Stimulated activated CD4-positive, alpha-beta T cell treated with anti-CD3 and anti-CD28 coated beads, Interleukin-2, amount 100 ng/mL, for 24 hours (primary cell): ENCODE measurements at places on chromosomes 2 and 18.

DNA sequence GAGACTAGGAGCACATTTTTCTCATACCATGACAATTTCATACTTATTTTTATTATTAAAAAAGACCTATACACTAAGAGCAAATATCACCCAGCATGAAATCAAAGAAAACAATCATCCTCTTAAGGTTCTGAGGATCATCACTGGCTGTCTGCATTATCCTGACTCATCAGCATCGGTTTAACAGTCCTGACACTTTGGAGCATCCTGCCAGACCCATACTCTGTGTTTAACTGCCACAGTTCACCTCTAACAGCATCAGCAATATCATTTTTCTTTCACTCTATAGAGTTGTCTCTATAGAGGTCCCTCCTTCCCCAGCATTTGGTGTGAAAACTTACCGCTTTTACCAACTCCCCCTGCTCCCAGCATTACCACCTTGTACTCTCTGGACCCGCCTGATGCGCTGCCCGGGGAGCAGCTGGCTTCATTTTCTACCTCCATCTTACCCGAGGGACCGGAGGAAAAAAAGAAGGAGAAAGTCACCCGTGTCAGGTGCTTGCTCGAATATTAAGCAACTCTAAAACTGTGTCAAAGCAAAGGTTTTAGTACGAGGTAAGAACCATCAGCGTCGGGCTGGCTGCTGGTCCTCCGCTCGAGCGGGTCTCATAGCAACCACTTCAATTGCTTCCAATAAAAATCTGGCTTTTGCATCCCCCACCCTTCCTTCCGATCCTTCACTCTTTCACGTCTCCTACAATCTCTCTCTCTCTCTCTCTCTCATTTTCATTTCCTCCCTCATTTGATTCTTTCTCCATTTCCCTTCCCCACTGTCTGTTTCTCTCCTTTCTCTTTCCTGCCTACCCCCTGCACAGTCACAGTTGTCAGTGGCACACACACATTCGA lies at the start of gene RIT2:
Gene RIT2, minus strand, starts transcription at position 610 of the 846 bp plus-strand sequence.
- no peak for DNase-seq

DNA sequence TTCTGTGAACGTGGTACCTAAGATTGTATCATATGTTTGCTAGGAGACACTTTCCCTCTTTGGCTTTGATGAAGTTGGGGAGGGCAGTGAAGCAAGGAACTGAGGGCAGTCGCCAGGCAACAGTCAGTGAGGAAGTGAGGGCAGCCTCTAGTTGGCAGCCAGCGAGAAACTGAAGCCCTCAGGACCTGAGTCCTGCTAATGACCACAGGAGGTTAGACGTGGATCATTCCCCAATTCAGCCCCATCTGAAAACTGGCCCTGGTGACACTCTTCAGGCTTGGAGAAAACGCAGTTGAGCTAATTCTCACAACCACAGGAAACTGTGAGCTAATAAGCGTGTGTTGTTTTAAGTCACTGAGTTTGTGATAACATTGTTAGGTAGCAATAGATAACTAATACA lies 84.5 kb upstream of the REG3G start:
- no peak for DNase-seq

DNA sequence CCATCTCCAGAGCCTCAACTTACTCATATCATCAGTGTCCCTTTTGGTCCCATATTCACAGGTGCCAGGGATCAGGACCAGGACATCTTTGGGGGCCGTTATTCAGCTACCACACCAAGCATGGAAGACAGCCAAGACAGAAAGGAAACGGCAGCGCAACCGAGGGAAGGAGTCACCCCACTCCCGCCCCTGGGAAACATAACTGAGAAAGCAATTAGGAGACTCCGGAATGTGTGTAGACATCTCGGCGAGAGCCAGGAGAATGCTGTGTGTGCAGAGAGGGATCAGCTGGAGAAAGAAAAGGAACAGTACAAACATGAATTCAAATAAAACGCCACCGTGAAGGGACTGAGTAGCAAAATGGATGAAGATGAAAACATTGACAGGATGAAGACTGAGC lies 13.4 kb upstream of the BOK start:
- no peak for DNase-seq

GRCh38 chr2:200042102-200042735 lies 86.8 kb downstream of the MAIP1 start:
- DNase-seq: no peak

GRCh38 chr2:240557808-240558207 lies at the start of gene ANKMY1:
TSS of gene ANKMY1 (minus strand) at chr2:240557988. CDS start at chr2:240557335, 653 bp downstream.
- DNase-seq: peak; percentile 70
